CD4-positive, alpha-beta memory T cell (primary cell): ENCODE measurements at places on chromosomes 6 and 20.

DNA sequence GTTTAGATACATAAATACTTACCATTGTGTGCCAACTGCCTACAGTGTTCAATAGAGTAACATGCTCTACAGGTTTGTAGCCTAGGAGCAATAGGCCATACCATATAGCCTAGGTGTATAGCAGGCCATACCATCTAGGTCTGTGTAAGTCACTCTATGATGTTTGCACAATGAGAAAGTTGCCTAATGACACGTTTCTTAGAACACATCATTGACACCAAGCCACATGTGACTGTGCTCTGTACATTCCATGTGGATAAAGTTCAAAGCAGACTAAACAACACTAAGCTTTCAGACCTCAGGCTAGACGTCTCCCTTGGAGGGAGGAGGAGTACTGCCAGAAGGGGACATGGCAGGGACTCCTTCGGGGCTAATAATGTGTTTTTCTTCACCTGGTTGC is 93.6 kb downstream of the KIF16B start:
- no peak for DNase-seq

DNA sequence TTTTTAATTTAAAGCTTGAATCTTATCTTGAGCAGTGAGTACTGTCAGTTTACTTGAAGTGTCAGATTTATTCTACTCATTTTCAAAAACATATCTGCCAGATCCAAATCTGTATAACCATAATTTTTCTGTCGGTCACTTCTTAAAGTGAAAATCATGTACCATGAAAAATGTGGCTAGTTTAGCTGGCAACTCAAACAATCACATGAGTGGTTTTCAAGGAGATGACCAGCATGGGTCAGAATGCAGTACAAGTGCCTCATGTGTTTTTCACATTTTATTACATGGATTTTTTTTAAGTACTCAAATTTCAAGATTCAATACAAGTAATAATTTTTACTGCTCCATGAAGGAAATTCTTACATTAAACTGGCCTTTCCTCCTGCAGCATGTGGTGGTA is 11.0 kb upstream of the SAMD5 start:
- no peak for DNase-seq

GRCh38 chr20:53253668-53254067 is 281.5 kb downstream of the TSHZ2 start:
- DNase-seq = no peak

DNA sequence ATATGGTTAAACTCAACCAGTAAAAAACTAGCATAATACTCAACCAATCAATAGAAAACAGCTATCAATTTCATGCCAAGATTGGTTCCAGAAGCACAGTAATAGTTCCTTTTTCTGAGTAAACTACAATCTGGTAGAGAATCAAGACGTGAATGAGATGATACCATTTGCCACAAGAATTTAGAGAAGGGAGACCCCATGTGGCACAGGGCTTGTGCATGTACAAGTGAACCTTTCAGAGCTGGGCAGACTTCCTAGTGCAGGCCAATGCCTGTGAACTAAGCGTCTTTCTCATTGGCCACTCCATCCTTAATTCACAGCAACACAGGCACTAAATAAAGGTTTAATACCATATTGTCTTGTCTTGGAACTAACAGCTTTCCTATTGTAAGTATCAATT is 213.5 kb downstream of the RFPL4B start:
- no peak for DNase-seq

DNA sequence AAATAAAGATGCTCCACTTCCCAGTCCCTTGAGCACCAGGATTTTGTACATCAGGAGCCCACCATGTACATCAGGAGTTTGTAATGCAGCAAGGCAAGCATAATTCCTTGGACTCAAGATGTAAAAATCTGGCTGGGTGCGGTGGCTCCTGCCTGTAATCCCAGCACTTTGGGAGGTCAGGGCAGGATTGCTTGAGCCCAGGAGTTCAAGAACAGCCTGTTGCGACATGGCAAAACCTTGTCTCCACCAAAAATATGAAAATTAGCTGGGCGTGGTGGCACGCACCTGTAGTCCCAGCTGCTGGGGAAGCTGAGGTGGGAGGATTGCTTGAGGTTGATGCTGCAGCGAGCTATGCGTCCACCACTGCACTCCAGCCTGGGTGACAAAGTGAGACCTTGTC is 16.1 kb upstream of the MAP1LC3A start:
- DNase-seq = no peak

- DNase-seq = no peak
These were observed 18.3 kb downstream of the TRIM38 start for GRCh38 chr6:25980935-25981334.

DNA sequence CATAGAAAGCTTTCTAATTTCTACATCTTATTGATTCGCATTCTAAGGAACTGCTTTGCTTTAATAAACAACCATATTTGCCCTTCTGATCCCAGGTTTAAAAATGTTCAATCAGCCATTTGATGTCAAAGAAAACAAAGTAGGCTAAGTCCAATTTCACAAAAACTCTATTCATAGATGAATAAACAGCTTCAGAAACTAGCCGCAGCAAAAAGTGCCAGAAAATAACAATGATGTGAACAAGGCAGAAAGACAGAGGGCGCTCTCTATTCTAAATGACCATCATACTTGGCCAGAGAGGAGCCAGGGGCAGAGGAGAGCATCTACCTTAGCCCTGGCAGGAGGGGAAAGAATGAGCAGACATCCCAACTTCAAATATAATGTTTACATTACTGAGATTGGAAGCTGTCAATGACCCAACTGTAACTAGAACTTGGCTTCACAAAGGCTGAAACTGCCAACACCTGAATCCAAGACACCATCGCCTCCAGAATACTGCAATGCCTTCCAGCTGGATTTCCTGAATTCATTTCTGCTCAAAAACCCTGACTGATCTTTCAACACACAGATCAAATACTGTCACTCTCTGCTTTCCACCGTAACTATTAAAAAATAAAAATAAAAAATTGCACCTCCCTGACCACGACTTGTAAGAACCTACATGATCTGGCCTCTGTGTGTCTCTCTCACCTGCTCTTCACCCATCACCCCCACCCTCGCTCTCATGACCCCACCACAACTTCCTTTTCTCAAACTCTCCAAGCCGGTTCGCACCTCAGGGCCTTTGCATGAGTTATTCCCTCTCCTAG is 9.5 kb downstream of the CNKSR3 start:
- DNase-seq = no peak

GRCh38 chr6:81638366-81638765 is 114.1 kb downstream of the TENT5A start:
- DNase-seq = no peak

- DNase-seq = no peak
These were observed 147.9 kb upstream of the SHLD1 start for GRCh38 chr20:5602346-5602745.

DNA sequence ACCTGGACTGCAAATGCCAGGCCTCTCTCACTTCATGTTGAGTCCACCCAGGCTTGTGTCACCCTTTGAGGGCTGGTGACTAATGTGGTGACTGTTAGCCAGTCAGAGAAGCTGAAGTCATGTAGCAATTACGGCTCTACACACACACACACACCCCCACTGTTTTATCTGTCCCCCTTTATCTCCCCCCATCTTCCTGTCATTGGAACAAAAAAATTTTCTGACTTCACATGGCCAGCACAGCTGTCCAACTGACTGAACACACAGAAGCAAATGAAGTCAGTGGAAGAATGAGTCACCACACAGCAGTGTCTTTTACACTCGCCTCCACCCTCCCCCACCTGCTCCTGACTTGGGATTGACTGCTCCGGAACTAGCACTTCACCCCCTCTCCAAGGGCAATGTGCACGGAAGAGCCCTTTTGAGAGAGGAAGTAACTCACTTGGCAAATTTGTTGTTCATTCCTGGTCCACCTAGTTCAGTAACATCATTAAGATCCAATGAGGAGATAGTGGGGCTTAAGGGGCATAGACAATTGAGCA is 198.0 kb downstream of the RNF144B start:
- DNase-seq = no peak

GRCh38 chr6:3696525-3697088 is 54.9 kb downstream of the PXDC1 start:
- no peak for DNase-seq

DNA sequence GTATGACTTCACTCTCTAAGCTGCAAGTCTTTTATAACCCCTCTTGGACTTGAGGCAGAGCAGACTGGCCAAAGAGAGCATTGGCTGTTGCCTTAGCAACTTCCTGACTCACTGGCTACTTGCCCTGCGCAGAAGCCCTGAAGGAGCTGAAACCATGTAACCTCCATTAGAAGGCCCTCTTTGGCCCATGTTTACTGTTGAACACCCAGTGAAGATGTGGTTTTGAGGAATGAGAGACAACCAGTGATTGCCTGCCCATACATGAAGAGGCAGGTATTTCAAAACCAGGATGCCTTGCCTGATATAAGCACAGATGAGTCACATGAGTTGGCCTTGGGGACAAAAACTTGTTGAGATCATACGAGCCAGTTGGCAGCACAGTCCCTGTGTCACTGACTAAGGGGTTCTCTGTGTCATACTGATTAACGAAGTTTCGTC is 182.5 kb downstream of the EDN1 start:
- DNase-seq = no peak

DNA sequence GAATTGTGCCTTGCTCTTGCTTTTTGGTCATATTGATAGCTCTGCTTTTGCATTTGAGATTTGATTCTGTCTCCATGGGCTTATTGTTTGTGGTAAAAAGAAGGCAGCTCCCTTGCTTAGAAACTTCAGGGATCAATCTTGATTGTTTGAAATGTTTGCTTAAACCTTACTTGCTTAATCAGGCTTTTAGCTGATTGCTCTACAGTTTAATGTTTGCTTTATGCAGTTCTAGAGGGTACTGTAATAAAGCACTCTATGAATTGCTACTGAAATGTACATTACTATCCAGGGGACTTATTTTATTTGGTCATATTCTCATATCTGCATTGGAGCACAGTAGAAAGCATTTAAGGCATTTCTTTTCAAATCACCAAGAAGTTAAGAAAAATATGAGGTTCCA is 545.4 kb upstream of the HS3ST5 start:
- DNase-seq = no peak

DNA sequence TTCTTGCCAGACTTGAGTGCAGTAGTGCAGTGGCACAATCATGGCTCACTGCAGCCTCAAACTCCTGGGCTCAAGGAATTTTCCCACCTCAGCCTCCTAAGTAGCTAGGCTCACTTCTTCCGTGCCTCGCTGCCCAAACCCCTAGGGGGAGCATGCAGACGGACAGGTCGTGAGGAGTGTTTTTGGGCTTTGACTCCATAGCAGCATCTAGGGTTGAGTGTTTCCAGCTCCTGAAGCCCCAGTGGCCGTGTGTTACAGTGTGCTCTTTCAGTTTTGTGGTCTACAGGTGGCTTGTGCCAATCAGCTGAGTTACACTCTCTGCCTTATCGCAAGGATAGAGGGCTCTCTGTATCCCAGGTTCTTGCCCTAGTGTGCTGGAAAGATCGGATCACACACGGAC is 33.4 kb downstream of the NCOA3 start:
- DNase-seq = no peak

DNA sequence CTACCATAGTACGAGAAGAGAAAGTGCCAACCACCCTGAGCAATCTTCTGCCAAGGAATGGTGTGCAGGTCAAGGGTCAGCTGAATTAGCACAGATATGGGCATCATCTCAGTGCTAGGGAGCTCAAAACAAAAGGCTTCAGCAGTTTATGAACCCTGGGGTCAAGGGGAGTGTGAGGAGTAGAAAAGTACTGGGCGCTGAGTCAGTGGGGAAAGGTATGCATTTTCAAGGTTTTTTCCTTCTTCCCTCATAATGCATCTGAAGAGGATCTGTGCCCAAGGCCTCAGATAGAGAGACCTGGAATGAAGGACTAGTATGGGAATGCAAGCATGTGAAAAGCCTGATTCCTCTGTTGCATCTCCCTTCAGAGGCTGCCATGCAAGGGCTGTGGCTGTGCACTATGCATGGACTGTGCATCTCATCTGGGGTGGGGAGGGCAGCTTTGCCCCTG is 81.7 kb downstream of the PERP start:
- DNase-seq = no peak

- DNase-seq = no peak
These were observed 24.9 kb downstream of the TTLL2 start for GRCh38 chr6:167349631-167350274.

DNA sequence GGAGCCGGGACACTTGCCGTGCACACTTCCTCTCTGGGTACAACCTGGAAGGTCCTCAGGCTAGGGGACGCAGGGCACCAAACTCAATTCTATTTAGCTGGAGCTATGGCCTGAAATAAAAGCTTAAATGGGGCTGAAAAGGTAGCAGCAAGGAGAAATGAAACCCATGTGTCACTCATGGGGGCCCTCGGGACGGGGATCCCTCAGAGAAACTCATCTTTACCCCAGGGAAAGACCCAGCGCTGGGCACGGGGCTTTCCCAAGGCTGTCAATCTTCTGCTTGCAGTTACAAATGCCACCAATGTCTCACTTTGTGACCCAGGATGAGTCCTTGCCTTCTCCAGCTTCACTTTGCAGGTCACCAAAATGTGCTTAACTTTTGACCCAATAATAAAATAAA is 16.5 kb downstream of the SNAI1 start:
- no peak for DNase-seq

GRCh38 chr6:86516087-86516486 is 421.2 kb upstream of the HTR1E start:
- no peak for DNase-seq

DNA sequence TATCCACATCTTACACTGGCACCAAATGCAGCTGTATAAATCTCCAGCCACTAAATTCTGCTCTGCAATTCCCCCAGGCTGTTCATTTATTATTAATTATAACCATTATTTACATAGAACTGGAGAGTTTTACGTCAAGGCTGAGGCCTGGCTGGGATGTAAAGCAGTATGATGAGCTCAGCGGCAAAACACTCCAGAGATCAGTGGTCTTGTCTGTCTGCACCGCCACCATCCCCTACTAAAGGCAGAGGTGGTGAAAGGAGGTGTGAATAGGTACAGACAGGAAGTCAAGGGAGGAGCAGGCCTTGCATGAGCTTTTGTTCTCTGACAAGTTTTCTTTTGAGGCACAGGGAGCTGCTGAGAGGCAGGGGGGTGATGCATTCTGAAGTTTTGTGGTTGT is 159.9 kb upstream of the PCSK2 start:
- no peak for DNase-seq

DNA sequence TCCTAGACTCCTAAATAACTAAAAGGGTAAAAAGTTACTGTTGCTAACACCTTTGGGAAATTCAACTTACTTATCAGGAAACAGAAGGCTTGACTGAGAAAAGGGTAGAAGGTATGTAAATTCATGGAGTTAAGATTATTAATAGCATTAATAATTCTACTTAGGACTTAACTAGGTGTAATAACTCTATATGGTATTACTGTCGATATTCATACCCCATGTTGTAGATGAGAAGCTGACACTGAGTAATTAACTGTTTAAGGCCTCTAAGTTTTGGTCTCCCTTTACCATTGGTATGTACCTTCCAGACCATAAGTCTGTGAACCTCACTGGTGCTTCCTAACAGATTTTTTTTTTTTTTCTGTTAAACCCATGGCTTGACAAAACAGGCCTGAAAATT is 15.4 kb downstream of the GLO1 start:
- no peak for DNase-seq

GRCh38 chr6:100455230-100456124 is 9.2 kb downstream of the SIM1 start:
- no peak for DNase-seq

DNA sequence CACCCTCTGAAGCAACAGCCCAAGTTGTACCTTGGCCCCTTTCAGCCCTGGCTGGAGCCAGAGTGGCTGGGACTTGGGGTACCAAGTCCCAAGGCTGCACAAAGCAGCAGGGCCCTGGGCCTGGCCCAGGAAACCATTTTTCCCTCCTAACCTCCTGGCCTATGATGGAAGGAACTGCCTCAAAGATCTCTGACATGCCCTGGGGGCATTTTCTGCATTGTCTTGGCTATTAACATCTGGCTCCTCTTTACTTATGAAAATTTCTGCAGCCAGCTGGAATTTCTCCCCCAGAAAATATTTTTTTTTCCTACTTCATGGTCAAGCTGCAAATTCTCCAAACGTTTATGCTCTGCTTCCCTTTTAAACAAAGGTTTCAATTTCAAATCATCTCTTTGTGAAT is 269.4 kb upstream of the CDYL start:
- no peak for DNase-seq
